ENCODE measurements at places on chromosomes 6 and 20.

DNA sequence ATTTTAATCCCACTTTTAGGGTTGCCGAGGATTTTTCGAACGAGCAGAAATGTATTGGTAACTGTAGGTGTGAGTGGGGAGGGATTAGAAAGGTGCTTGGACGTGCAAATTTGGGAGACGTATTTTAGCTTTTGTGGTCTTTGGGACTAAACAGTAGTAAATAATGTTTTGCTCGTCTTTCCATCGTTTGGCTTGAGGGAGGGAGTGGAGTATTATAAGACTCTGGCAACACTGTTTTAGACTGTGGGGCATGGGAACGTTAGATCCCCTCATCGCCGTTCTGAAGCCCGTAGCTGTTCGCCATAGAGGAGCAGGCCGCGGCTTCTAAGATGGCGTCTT is 2.8 kb downstream of the BRD2 start:
- no peak for DNase-seq

GRCh38 chr6:51559059-51559458 is 528.4 kb downstream of the PKHD1 start:
- no peak for DNase-seq

- no peak for DNase-seq
Observed at GRCh38 chr6:34235307-34236130, 1.2 kb upstream of the HMGA1 start.

DNA sequence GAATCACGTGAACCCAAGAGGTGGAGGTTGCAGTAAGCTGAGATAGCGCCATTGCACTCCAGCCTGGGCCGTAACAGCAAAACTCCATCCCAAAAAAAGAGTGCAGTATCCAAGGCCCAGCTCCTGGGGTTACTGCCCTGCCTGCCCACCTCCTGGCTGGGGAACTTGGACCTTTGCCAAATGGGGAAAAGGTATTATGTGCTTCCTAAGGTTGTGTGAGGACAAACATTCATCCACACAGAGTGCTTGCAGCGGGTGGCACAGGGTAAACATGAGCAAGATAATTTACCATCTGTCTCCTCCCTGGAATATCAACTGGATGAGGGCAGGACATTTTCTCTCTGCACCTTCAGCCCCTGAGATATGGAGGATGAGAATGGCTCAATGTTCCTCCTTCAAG is 94.9 kb upstream of the POPDC3 start:
- no peak for DNase-seq

GRCh38 chr20:15930311-15931305 is 642.6 kb downstream of the KIF16B start:
- no peak for DNase-seq

- DNase-seq, result no peak
Observed at GRCh38 chr20:37315452-37316110, 26.1 kb downstream of the MANBAL start.

Data from substantia nigra (tissue), 51 donors.